Retina (tissue), 1 donor: ENCODE measurements at places on chromosomes 1 and 21.

DNA sequence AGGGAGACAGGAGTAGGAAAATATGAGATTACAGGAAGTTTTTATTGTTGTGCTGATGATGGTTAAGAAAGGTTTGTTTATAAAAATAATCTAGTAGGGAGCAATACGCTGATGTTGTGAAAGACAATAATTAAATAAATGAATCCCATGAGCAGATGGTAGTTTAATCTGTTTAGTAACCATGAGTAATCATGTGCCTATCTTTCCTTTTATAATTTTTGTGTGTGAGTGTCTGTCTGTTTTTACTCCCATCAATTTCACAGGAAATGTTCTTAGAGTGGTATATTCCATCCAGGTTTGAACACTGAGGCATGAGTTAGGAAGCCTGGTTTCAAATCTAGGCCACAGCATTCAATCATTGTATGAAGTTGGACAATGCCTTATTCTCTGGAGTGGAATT, 180.5 kb downstream of the OLFM3 start:
- DNase-seq: no peak

GRCh38 chr1:209059376-209059775, 524.1 kb upstream of the CAMK1G start:
- no peak for DNase-seq

- DNase-seq: peak; percentile 32
Observed at GRCh38 chr1:168688644-168689326, 40.2 kb downstream of the DPT start.

GRCh38 chr1:234102583-234102982, 198.1 kb downstream of the SLC35F3 start:
- DNase-seq: no peak

- no peak for DNase-seq
Observed at GRCh38 chr1:174230399-174230798, 71.1 kb downstream of the RABGAP1L start.

DNA sequence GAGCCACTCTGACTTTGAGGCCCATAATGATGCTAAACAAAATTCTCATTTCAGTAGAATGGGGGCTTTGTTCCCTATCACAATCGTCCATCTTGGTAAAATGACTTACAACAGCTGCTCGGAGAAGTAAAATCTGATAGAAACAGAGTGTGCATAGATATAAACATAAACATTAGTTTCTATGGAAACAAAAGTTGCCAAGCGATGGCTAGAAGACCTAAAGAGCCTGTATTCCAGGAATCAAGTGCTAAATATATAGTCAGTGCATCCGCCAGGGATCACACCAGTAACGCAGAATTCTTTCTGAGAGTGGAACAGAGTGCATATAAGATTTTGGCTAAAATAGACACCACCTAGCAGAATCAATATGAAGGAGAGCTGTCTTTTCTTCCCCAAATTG, 91.2 kb upstream of the KAZN start:
- DNase-seq: no peak

DNA sequence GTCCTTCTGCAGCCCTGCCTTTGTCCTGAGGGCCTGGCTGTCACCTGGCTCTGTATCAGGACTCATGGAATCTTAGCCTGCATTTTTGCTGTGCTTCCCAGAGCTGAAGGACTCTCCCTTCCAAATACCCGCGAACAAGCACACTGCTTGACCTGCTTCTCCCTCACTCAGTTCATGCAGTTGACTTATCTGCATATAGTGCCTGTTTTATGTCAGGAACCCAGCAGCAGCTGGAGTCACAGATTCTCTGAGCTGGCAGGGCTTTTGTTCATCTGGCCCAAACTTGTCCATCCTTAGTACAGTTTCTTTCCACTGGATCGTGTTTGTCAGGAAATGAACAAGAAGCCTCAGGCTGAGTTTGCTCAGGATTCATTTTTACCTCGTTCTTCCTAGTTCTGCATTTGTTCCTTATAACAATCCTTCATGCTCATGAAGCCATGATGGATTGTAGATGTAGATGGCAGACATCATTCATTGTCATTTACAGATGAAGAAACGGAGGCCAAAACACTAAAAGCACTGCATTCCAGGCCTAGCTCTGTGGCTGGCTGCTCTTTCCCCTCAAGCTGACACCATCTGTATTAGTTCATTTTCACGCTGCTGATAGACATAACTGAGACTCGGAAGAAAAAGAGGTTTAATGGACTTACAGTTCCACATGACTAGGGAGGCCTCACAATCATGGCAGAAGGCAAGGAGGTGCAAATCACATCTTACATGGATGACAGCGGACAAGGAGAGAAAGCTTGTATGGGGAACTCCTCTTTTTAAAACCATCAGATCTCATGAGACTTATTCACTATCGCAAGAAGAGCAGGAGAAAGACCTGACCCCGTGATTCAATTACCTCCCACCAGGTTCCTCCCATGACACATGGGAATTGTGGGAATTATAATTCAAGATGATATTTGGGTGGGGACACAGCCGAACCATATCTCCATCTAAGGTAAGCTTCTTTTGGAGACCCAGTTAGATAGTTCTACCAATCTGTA, 150.9 kb downstream of the HIVEP3 start:
- no peak for DNase-seq

GRCh38 chr1:24910751-24911650, 19.1 kb downstream of the RUNX3 start:
- no peak for DNase-seq

DNA sequence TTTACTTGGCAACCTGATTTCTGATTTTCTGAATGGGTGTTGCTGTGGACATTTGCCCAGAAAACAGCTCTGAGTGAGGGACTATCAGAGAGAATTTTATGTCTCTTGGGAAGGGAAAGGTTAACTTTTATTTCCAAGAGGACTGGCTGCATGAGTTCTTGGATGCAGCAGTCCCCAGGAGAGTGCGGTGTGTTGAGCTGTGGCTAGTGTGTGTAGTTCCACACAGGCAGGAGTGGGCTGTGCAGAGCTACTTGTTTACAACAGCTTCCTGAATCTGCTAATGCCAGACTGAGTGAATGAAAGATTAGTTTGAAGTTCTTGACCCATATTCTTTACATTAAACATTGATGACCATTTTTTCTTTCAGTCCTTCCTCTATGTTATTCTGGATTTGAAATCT, 41.0 kb upstream of the APOBEC4 start:
- DNase-seq: peak; percentile 18

DNA sequence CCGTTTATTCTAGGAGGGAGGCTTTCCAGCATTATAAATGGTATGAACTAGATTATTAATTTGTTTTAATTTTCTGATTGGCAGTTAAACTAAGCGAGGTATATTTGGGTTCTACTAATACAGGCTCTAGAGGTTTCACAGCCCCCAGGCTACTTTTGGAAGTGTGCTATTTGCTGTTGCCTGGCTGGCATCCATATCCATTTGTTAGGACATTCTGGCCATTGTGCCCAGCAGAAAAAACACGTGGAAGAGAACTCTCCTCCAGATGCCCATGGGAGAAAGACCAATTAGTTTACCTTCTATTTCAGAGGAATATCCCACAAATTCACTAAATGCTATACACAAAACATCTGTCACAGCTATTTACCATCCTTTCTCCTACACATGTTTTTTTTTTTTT, 29.3 kb downstream of the MACO1 start:
- DNase-seq: no peak

- peak; percentile 15 for DNase-seq
Observed at GRCh38 chr1:172089768-172090510, 248.6 kb downstream of the DNM3 start.

- no peak for DNase-seq
Observed at GRCh38 chr1:149997585-149998262, 12.8 kb downstream of the OTUD7B start.

- DNase-seq: no peak
Observed at GRCh38 chr1:172704001-172704400, 45.1 kb downstream of the FASLG start.

DNA sequence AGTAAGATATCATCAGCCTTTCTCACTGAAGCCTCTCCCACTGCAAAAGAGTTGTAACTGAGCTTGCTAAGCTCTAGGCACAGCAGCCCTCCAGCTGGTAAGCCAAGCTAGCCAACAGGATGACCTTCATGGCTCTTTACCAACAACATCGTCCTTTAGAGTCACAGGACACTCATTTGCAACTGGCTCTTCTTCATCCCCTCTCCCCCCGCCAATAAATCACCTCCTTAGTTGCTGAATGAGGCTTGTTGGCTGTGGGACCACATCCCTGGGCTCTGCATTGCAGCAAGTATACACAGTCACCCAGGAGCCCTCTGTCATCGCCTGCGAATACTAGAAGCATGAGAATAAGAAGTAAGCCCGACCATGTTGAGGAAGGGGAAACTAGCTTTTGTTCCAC, 16.0 kb upstream of the ZNF697 start:
- DNase-seq: no peak

GRCh38 chr1:54888080-54888733, 1.2 kb upstream of the DHCR24 start:
- no peak for DNase-seq

DNA sequence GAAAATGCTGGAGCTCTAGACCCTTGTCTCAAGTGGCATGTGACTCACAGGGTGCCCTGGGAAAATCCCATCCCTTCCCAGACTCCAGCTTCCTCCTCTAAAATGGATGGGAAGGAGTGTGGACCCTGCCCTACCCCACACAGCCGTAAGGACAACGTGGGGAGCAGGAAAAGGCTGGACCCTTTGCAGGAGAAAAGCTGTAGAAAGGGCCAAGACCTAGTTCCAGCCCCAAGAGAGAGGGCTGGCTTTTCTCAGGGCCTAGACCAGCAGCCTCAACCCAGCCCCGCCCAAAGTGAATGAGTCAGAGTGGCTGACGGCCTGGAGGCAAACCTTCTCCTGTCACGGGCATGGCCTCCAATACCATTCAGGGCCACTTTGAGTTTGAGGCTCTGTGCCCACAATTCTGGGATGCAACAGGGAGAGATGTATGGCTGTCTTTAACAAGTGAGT, 1.1 kb downstream of the LAMB3 start:
- no peak for DNase-seq

DNA sequence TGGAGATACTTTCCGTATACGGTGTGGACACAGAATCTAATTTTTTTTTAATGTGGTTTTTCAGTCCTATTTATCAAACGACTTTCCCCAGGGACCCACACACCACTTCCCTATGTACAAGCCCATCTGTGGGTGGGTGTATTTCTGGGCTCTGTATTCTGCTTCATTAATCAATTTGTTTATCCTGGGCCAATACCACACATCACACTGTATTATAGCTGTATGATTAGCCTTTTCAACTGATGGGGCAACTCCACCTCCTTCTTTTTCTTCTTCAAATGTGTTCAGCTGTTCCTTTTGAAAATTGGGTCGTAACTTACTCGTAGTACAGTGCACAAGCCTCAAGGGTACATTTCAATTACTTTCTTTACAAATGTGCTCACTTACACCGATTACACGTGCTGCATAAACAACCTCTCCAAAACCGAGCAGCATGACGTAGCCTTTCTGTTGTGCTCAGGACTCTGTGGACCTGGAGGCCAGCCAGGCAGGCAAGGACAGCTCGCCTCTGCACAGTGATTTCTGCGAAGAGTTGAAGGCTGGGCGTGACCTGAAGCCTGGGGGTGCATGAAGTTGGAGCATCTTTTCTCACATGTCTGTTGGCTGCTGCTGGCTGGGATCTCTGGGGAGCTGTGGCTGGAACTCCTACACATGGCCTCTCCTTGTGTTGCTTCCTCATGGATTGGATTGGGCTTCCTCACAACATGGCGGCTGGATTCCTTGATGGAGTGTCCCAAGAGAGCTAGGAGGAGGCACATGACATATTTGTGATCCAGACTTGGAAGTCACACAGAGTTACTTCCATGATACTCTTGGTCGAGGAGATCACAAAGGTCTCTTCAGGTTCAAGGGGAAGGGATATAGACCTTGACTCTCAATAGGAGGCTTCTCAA, 126.5 kb downstream of the CRYAA start:
- DNase-seq: no peak

DNA sequence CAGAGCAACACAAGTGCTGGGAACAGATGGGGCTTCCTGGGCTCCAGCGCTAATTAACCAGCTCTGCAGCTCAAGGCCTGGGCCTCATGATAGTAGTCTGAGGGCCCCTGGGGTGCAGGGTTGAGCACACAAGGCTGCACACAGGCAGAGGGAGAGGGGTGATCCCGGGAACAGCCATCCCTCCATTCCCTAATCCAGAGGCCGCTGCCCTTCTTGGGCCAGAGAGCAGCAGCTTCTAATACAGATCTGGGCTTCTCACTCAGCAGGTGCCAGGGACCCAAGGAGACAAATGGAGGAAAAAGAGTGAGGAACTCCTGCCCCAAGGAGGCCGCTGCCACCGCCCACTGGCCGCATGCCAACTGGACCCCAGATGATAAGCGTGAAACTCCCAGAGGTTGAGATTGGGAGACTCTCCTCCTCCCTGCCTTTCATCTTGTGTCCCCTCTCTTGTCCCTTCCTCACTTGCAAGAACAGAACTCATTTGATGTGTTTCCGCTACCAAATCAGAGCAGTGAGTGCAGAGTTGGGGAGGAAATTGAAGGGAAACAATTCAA, 58.0 kb upstream of the IFNAR2 start:
- DNase-seq: peak; percentile 48

DNA sequence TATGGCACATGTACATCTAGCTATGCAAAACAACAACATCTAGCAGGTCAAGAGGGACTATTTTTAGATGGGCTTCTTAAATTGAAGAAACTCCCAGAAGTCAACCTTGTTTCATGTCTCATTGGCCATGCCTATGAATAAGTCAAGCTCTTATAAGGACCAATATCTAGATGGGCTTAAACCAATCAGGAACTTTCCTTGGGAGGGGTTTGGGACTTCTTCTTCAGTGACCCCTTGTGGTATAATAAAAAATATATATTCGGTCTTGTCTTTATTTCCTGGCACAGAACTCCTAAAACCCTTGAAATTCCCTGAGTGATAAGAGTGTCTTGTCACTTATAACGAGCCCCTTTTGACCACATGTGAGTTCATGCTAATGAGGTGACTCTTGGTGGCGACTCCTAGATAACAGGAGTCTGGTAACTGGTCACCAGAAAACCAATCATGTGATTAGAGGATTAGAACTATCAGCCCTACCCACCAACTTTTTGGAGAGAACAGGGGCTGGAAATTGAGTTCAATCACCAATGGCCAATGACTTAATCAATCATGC, 218.3 kb downstream of the HHIPL2 start:
- DNase-seq: no peak

GRCh38 chr1:89686520-89686919, 53.6 kb downstream of the LRRC8C start:
- DNase-seq: no peak

GRCh38 chr21:41766883-41767605, at the start of gene RIPK4:
RIPK4 (minus strand) TSS chr21:41767052; CDS start chr21:41767041, 11 bp downstream.
- DNase-seq: no peak

DNA sequence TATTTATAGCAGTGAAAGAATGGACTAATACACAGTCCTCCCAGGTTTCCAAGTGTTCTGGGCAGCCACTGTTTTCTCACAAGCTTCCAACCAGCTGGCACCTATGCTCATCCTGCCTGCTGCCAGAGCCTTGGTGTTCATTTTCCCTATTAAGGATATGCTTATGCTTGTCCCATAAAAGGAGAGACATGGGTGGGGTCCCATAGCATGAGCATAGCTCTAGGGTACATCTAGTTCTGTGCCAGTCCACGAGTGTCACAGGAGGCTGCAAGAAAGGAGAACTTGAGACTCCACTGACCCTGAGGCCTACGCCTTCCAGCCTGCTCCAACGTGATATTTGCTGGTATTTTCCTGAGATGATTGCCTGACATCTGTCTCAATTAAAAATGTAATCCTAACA, 192.4 kb upstream of the PTGFR start:
- DNase-seq: no peak

- no peak for DNase-seq
Observed at GRCh38 chr1:119409731-119410130, 5.2 kb upstream of the HSD3B2 start.
